ENCODE measurements at places on chromosomes 4 and X.

DNA sequence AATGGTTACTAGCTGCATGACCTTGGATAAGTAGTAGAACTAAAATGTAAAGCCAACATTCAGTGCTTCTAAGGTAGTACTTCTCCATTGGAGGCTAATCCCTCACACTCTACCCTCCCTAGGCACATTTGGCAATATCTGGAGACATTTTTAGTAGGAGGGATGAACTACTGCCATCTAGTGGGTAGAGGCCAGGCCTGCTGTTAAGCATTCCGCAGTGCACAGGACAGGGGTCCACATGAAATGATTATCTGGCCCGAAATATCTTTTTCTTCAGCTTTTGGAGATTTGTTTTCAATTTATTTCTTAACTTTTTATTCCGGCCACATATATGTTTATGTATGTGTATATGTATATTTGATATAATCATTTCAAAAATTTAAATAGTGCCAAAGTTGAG is 36.0 kb upstream of the SPANXC start:
- DNase-seq: no peak

GRCh38 chrX:136755411-136755810 is 25.3 kb downstream of the ARHGEF6 start:
- DNase-seq: no peak

- DNase-seq: no peak
Measured at GRCh38 chr4:1170156-1170975, 2.0 kb downstream of the SPON2 start.

GRCh38 chrX:7184816-7185215 is 36.9 kb upstream of the PUDP start:
- DNase-seq: no peak

DNA sequence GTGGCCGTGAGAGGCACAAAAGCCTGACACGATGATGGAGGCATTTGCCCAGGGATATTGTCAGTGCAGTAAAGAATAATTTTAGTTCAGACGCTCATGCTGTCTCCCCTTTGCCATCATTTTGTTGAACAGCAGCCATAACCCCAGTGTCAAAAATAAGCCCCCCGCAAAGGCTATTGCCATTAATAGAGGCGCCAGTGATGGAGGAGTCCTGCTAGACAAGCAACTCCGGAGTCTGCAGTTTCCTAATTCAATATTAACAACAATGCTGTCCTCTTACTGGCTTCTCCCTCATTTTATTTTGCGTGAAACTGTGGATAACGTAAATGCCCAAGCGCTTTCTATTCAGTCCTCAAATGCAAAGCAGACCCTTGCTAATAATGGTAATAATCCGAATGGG is 603 bp upstream of the SMS start:
- no peak for DNase-seq

GRCh38 chrX:109704563-109704962 is 28.5 kb downstream of the ACSL4 start:
- no peak for DNase-seq

- DNase-seq: no peak
Measured at GRCh38 chr4:26094911-26095310, 180.9 kb downstream of the SMIM20 start.
